Calu3 (cell line): ENCODE measurements at places on chromosomes 13 and 19.

- no peak for DNase-seq
Observed at GRCh38 chr19:47644199-47644598, 35.3 kb downstream of the BICRA start.

- DNase-seq, result no peak
Observed at GRCh38 chr13:78659450-78659730, 435 bp upstream of the OBI1 start.

DNA sequence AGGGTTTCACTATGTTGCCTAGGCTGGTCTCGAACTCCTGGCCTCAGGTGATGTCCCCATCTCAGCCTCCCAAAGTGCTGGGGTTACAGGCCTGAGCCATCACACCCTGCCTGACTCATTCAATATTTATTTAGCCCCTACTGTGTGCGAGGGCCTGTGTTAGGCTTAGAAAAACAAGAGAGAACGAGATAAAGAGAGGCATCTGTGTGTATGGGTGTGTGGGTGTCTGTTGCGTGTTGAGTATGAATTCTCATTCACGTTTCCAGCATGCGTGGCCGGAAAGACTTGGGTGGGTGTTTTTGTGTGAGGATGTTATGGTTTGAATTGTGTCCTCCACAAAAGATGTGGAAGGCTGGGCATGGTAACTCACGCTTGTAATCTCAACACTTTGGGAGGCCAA lies 9.5 kb downstream of the GADD45B start:
- no peak for DNase-seq

GRCh38 chr13:79451500-79451962 lies 29.4 kb upstream of the NDFIP2 start:
- DNase-seq, result no peak

GRCh38 chr13:107200491-107200890 lies 632.6 kb upstream of the ARGLU1 start:
- no peak for DNase-seq

DNA sequence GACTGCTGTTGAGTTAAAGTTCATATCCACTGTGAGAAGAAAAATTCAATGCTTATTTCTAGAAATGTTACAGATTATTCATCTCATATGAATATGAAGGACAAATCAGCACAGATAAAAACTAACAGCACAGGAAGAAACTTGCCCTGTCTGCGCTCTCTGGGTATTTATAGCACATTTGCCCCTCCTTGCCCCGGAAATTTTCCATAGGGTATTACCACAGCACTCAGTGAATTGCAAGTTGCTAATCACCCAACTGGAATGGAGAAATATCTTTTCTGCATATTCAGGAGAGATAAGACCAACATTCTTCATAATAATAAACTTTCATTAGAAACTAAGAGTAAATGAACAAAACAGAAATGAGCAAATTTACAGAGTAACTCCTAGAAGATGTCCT lies 318.0 kb upstream of the KLF12 start:
- no peak for DNase-seq

- no peak for DNase-seq
Observed at GRCh38 chr13:94550062-94550738, 45.8 kb downstream of the TGDS start.

DNA sequence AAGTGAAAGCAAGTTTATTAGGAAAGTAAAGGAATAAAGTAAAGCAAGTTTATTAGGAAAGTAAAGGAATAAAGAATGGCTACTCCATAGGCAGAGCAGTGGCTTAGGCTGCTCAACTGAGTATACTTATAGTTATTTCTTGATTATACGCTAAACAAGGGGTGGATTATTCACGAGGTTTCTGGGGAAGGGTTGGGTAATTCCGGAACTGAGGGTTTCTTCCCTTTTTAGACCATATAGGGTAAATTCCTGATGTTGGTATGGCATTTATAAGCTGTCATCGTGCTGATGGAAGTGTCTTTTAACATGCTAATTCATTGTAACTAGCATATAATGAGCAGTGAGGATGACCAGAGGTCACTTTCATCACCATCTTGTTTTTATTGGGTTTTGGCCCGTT lies 194.3 kb downstream of the DLEU7 start:
- DNase-seq, result no peak

DNA sequence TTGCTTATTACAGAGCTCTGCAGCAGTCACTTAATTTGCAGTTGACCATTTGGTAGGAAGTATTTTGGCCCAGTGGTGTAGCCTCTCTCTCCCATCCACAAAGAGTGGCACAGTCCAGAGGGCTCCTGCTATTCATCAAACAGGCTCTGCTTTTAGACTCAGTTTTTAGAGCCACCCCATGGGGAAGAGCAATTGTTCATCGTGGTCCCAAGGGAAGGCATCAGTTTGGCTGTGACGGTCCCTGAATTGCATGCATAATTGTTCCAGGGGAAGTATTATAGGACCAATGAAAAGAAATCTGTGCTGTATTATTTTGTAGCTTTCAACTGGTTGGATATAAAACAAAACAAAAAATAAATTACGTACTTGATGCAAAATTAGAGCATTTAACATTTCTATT lies 799.0 kb downstream of the DACH1 start:
- DNase-seq, result no peak

DNA sequence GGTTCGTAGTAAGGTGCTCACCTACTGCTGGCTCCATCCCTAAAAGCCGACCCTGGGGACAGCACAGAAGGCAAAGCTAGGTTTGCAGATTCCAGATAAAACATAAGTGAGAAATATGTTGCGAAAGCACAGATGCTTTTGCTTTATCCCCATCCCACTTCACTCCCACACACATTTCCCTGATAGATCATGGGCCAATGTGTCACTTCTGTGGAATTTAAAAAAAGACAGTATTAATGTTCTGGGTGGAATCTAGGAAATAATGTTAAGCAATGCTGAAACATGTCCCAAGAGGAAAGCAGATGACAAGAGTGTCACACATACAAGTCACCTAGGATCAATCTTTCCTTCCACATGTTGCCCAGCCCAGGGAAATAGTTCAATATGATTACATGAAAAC lies 661.0 kb upstream of the MIR17HG start:
- no peak for DNase-seq

GRCh38 chr13:20136781-20137703 lies 23.8 kb downstream of the GJA3 start:
- peak; percentile 71 for DNase-seq

DNA sequence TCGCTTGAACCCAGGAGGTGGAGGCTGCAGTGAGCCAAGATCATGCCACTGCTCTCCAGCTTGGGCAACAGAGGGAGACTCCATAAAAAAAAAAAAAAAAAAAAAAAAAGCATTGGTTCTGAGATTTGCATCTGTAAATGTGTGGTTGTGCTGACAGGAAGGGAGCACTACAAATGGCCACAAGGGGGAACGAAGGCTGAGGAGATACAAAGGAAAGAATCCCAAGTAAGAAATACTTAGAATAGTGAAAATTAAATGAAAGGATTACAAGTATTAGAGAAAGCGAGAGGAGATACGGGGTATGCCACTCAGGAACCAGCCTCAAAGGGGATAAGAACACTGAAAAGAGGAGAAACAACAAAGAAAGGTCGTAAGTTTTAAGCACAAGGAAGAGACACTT lies 284.9 kb downstream of the KLF12 start:
- no peak for DNase-seq

- no peak for DNase-seq
Observed at GRCh38 chr13:97834250-97834649, 119.2 kb upstream of the IPO5 start.

DNA sequence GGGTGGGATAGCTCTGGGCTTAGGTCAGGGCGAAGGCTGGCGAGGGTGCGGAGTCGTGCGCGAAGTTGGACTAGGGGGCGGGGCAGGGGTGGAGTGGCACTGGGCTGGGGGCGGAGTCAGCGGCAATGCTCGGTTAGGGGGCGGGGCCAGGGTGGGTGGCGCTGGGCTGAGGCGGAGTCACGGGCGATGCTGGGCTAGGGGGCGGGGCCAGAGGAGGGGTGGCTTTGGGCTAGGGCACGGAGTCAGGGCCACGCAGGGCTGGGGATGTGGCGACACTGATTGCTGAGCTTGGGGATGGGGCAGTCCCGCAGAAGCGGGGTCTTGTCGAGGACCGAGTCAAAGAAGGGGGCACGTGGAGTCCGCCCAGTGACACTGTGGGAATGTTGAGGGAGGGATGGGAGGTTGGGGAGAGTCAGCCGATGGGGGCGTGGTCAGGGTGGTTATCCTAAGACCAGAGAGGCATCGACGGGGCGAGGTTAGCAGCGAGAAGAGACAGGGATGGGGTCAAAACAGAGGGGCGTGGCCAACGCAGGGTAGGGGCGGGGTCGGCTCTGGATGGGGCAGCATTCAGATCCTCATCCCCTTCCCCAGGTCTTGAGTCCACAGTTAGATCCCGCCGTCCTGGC lies 8.7 kb downstream of the HOMER3 start:
- DNase-seq, result no peak

GRCh38 chr19:15964231-15964630 lies 15.4 kb downstream of the OR10H4 start:
- DNase-seq, result no peak

GRCh38 chr13:74129500-74130191 lies 4.6 kb downstream of the KLF12 start:
- DNase-seq, result no peak

- DNase-seq, result no peak
Observed at GRCh38 chr13:68030152-68030809, 800.1 kb upstream of the PCDH9 start.

GRCh38 chr19:5964816-5965565 lies 12.9 kb downstream of the RANBP3 start:
- no peak for DNase-seq

DNA sequence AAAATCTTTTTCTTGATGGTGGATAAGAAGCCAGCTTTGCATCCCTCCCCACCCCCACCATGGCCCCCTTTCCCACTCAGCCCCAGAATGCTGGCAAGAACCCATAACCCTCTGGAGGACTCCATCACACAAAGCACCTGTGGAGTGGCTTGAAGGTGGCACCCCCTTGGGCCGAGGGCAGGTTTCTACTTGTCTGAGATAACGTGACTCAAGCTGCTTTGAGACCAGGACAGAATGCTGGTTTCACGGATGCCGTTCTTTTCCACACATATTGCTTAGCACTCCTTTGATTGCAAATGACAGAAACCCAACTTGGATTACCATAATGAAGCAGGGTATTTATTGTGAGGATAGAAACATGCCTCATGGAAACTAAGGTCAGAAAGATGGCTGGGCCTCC lies 82.2 kb downstream of the LACC1 start:
- no peak for DNase-seq

DNA sequence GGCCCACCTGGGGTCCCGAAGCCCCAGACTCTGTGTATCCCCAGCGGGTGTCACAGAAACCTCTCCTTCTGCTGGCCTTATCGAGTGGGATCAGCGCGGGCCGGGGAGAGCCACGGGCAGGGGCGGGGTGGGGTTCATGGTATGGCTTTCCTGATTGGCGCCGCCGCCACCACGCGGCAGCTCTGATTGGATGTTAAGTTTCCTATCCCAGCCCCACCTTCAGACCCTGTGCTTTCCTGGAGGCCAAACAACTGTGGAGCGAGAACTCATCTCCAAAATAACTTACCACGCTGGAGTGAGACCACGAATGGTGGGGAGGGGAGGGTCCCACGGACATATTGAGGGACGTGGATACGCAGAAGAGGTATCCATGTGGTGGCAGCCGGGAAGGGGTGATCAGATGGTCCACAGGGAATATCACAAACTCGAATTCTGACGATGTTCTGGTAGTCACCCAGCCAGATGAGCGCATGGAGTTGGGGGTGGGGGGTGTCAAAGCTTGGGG lies 1.0 kb upstream of the ICAM5 start:
- peak; percentile 55 for DNase-seq

- DNase-seq, result no peak
Observed at GRCh38 chr13:109781384-109782065, 4.9 kb downstream of the IRS2 start.

- no peak for DNase-seq
Observed at GRCh38 chr19:12695514-12695913, 917 bp downstream of the FBXW9 start.

GRCh38 chr19:2887391-2887914 lies 13.3 kb upstream of the ZNF57 start:
- DNase-seq, result peak; percentile 13

- no peak for DNase-seq
Observed at GRCh38 chr13:84433024-84433423, 550.8 kb upstream of the SLITRK1 start.

DNA sequence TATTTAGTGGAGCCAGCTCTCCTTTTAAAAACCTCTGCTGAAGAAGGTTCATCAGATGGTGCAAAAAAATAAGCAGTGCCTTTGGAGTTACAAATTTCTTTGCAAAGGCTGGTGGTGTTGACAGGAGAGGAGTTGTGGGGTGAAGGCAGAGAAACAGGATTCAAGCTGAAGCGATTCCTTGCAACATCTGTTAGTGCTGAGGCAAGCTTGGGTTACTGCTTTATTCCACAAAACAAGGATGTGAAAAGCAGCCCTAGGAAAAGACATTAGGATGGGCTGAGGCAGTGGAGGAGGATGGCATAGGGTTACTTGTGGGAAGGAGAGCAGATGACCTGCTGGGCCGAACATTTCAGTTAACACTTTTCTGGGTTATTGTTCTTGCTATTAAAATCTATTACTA lies 390.7 kb downstream of the DLEU7 start:
- no peak for DNase-seq

DNA sequence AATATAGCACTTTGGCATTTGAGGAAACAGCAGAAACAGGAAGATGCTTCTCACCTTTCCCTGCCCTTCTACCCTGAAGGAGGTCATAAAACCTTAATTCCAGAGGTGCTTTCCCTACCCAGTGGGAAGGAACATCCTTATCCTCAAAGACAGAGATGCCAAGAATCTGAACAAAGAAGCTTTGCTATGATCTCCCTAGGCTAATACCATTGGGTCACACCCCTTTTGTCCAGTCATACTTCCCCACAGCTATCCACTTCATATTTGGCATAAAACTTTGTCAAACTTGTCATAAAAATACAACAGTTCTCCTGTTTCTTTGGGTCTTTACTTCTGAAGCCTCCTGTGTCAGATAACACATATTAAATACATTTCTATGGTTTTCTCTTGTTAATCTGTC lies 21.7 kb upstream of the RXFP2 start:
- DNase-seq, result no peak

DNA sequence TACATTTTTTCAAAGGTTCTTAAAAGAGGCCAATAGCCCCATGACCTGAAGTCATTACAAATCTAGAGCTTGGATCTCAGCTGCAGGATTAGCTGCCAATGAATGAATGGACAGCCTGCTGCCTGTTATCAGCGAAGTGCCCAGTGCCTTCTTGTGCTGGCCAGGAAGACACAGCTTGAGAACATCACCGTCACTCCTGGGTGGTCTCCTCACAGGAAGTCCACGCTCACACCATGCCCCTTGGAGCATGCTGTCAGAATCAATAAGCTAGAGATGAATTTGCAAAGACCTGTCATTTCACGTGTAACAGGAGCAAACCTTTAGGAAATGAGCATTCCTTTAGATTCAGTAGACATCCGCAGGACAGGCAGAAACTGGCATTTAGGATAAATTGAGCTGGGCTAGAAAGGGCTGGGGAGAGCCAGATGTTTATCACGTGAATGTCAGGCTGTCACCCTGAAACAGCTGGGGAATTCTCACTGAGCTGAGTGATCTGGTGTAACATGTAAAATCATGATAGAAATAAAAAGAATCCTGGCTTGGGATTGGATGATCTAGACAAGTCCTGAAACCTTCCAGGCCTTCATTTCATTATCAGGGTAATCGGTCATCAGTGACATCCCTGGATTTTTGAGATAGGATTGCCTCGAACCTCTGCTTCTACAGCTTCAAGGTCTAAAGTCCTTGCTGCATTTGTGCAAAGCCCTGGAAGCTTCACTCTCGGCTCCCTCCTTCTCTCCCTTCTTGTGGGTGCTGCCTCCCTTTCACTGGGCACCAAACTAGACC lies 49.9 kb upstream of the MEDAG start:
- no peak for DNase-seq

GRCh38 chr13:114319441-114319913 lies 5.2 kb downstream of the CHAMP1 start:
- no peak for DNase-seq

GRCh38 chr19:16915135-16915534 lies 26.3 kb downstream of the F2RL3 start:
- DNase-seq, result no peak
